NCI-H2107 (cell line): ENCODE measurements at places on chromosomes 5 and 9.

DNA sequence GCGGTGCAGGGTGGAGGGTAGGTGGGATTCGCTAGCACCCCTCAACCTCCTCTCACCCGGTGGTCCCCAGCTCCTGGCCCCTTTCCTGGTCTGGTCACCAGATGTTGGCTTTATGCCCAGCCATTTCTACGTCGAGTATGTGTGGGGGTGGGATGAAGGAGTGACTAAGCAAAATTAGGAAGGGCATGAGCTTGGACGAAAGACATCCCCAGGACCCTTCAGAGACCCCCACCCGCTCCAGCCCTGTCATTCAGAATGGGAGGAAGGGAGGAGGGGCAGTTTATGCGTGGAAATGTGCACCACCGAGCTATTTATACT, 742 bp downstream of the BHMT2 start:
- no peak for DNase-seq

- peak; percentile 74 for DNase-seq
Observed at GRCh38 chr5:125612776-125613175, 810.4 kb upstream of the GRAMD2B start.

GRCh38 chr9:16293610-16294009, 576.9 kb downstream of the BNC2 start:
- no peak for DNase-seq

- DNase-seq, result no peak
Observed at GRCh38 chr5:132327252-132327955, 33.2 kb downstream of the SLC22A4 start.

DNA sequence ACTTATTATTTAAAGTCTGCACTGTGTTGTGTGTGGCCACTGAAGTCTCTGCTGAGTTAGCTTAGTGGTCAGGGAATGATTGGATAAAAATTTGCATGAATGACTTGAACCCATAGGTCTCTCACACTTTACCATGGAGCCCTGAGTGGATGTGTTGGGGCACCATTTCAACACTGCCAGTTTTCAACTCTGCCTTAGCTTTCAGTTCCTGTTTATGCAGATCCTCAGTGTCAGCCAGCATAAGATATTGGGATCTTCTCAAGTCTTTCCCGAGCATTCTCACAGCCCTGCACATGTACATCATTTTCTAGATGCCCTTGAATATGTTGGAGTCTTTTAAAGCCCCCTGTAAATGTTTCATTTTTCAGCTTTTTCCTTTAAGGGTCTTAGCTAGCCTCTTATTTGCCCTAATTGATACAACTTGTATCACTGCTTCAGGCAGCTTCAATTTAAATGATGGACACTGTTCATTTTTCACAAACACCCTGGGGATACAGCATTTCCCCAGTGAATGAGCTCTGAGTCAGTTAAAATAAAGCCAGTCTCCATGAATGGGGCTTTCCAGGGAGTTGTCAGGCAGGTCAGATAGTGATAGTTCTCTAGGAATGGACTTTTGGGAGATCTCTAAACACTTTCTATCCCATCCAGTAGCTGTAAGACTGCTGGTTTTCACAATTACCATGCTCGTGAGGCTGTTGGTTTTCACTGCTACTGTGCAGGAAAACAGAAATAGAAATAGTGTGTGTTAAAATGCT, 211.9 kb upstream of the PAPPA start:
- DNase-seq, result no peak

DNA sequence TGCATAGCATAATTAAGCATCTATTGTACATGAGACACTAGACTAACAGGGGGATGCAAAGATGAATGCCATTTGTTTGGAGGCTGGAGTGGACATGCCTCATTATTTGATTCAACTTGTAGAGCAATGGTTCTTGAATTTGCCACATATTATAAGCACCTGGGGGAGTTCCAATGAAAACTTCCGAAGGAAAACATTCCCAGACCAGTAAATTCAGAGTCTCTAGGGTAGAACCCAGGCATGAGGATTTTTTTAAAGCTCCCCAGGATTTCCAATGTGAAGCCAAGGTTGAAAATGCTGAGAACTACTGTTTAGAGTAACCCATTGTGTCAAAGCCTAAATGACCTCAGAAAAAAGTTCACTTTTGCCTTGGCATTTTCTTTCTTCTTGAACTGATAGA, 93.9 kb upstream of the ITGA1 start:
- no peak for DNase-seq

- DNase-seq, result no peak
Observed at GRCh38 chr5:17893026-17893635, 258.9 kb downstream of the TAF11L14 start.

DNA sequence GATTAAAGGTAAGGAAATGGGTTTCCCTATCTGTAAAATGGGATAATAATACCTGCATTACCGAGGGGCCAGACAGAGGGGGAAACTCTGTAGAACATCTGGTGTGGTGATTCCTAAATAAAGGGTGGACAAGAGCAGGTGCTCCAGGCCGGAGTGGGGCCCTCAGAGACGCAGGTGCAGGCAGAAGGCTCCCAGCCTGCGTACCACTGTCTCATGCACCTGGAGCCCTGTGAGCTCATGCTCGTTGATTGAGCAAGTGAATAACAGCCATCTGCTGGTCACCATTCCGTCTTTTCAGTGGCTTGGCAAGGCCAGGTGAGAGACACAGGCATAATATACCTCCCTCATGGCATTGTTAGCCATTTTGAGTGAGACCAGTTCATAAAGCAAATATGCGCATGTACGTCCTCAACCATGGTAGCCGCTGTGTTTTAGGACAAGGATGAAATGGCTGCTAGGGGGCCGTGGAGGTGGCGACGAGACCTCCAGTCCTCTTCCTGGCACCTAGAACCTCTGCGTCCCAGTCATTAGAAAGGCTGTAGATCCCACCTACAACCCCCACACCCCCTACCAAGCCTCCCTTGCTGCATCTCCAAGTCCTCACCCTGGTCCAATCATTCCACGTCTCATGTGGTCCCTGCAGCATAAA, 198.0 kb upstream of the MVB12B start:
- no peak for DNase-seq

DNA sequence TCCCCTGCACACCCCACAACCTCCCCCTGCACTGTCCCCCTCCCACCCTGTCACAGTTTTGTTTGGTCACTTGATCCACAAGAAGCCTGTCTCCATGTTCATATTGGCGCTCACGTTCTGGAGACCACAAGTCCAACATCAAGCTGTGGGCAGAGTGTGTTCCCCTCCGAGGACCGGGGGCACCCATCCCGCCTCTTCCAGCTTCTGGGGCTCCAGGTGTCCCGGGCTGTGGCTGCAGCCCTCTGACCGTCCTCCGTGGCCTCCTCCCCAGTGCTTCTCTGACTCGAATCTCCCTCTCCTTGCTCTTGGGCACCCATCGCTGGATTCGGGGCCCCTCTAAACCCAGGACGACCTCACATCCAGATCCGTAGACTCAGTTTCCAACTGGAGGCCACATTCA, 49.2 kb downstream of the PLEKHG4B start:
- no peak for DNase-seq
